ENCODE measurements at places on chromosomes 4 and X.

DNA sequence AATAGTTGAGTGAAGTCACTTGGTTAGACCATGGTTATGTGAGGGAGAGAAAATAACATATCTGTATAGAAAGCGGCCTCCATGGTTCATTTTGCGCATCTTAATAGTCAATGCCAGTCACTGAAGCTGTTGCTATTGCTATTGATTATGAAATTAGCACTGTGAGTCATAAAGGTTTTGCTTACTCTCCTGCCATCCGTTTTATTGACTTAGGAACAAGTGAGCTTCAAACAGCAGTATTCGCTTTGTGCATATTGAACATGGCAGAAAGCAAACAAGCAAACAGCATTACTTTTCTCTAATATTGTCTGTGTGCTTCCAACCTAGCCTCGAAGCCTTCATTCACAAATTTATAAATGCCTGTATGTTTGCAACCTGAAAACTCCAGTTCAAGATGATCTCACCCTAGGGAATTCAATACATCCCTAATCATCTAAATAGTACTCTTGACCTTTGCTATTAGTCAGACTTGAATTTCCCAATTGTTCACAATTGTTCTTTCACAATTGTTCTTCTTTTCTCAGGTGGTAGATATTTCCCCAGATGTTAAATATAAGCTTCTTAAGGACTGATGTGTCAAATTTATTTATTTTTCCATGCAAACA is 55.9 kb upstream of the GABRA2 start:
- DNase-seq, result no peak

DNA sequence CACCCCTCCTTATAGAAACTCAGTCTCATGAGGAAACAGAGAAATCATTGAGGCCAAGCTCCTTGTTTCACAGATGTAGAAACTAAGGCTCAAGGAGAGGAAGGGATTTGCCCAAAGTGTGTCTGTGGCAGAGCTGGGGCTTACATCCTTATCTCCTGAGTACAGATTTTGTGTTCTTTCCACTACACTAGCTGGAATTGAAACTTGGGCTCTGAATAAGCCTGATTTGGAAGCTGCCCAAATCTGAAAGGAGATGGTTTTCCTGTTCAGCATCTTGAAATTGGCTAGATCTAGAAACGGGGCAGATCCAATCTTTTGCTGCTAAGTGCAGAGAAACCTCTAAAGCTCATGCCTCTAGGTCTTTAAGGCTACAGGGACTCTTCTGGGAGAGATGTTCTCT is 24.3 kb downstream of the AWAT2 start:
- no peak for DNase-seq

DNA sequence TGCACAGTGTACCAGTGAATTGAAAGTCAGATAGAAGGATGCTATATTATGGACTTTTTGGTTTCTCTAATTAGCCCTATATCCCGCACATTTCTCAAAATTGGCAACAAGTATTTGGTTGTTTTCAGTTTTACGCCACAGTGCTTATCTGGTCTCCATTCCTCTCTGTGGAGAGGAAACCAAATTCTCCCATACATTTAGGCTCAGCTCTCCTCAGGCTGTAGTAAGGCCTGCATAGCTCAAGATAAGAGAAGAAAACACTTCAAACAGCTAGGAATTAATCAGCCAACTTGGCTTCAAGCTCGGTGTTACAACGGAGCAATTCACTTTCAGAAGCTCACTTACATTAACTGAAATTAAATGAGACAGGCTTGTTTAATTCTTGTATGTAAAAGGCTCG is 263.2 kb downstream of the PDHA2 start:
- no peak for DNase-seq

DNA sequence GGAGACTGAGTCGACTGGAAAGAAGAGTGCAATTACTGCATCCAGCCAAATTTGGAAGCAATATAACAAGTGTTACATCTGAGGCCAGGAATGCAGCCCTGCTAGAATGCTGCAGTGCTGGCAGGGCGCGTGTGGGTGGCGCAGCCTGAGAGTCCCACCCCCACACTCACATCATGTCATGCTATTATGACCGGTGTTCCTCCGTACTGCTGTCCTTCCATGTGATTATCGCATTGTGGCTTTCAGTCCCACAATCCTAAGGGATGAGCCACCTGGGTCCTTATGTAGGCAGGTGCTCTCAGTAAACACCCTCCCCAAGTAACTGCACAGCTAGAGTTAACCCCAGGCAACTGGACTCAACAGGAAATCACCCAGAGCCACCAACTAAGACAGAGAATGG is 122.6 kb upstream of the CPEB2 start:
- DNase-seq, result no peak

DNA sequence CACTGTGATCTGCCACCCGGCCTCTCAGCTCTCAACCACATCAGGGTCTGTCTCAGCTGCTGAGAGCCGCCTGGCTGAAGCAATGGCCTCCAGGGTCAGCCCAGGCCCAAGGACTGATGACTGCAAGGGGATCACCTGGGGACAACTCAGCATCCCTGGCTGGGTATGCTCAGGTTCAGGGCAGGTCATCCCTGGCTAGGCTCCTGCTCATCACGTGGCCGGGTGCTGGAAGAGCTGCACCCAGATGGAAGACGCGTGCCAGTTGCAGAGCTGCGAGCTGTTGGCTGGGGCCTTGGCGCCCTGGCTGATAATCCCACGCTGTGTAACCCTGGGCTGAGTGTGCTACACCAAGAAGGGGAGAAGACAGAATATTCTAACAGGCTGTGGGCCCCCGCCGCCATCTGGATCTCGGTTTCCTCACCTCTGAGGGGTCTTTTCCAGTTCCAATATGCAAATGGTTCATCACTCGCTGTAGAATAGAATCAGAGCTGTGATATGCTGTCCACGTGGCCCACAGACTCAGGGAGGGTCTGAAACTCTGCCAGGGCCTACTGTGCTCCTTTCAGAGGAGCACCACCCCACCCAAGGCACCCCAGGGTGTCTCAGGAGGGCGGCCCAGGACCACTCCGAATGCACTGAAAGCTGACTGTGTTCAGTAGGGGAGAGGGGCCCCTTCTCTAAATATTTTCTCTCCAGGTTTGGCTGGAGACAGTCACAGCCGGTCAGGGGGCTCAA is 338.8 kb downstream of the BCOR start:
- no peak for DNase-seq

GRCh38 chrX:36198575-36198974 is 279.0 kb downstream of the CFAP47 start:
- no peak for DNase-seq

Data from GM13977 (cell line).